ENCODE measurements at places on chromosomes 6 and 20.

DNA sequence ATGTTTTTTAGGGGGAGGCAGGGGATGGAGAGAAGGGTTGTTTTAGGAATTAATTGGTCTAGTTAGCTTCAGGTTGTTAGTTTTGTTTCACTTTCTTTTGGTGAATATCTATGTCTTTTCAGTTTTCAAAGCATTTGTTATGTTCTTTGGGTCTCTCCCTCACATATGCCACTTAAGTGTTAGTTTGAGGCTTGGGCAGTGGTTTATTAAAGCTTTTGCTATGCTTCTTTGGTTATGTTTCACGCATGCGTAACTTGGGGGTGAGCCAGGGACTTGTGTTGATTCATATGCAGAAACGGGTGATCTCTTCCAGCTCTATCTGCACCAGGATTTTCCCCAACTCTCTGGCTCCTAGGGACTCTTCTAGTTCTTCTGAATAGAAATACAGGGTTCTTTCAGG, 11.4 kb upstream of the MMS22L start:
- no peak for DNase-seq

DNA sequence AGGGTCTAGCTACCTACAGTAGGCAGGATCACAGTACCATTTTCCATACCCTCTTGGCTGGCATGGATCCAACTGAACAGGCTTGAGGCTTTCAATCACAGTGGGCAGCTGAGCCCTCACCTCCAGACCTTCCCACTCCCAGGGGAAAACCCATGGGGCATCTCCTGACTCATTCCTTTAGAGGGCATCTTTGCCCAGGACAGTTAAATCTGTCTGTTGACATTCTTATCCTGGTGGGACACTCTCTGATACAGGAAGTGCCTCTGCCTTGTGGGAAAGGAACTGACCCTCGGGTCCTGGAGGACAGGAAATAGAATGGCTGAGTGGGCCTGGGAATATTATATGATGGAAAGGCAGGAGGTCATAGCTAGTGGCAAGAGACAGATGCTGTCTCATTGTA, 10.2 kb upstream of the EPB41L1 start:
- no peak for DNase-seq

GRCh38 chr6:30720738-30721197, 616 bp downstream of the TUBB start:
- DNase-seq = peak; percentile 66

DNA sequence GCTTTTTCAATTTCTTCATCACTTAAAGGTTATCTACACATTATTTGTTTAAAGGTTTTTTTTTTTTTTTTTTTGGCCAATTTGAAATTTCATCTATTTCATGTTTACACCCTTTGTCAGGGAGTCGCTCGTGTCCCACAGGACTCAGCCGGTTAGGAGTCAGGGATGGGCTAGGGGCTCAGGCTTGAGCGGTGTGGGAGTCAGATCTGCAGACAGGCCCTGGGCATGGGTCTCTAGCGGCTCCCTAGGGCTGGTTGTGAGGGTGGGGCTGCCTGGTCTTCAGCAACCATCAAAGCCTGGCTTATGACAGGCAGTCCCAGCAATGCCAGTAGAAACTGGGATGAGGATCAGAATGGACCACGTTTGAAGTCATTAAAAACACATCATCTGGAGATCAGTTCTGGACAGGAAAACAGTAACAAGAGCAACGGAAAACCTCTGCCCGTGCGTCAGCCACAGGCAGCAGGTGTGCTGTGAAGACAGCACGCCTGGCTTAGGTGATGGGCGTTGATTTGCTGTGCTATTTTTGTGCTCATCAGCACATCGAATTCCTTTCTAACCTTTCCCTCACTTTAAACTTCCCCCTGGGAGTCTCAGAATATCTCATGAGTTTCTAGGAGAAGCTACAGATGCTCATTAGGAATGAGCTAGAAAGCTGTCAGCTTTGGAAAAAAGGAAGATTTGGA, 91.3 kb upstream of the MPC1 start:
- DNase-seq = no peak
